ENCODE measurements at places on chromosomes 2 and 18.

GRCh38 chr2:42558827-42559226 lies 9.6 kb upstream of the MTA3 start:
- DNase-seq: no peak

DNA sequence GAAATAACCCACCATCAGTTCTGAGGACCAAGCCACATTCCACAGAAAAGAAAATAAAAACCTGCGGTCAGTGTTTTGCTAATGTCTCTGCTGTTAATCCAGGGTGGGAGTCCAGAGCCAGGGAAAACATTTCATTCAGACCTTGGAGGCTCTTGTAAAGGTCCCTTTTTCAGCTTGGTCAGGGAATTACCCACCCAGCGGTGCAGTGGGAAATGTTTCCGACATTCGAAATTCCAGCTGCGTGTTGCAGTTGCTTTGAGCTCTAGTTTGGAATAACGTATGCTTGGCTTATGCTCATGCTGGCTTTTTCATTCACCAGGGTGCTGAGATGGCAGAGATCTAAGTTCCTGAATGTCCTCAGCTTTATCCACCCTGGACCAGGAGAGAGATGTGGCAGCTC lies 219.1 kb downstream of the TRIB2 start:
- DNase-seq: no peak

GRCh38 chr2:120134263-120134662 lies 88.9 kb downstream of the TMEM185B start:
- no peak for DNase-seq

- DNase-seq: no peak
Measured at GRCh38 chr2:184849516-184849915, 251.2 kb downstream of the ZNF804A start.

DNA sequence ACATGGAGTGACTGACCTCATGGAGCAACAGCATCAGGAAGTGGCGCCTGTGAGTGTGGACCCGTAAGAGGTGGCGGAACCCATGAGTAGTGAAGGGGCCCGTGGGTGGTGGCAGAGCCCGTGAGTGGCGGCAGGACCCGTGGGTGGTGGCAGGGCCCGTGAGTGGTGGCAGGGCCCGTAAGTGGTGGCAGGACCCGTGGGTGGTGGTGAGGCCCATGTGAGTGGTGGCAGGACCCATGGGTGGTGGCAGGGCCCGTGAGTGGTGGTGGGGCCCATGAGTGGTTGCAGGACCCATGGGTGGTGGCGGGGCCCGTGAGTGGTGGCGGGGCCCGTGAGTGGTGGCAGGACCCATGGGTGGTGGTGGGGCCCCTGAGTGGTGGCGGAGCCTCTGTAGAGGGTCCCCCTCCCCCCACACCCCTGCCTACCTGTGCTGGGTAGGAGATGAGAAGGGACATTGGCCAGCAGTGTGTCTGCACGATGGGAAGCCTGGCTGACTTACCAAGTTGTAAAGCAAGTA lies 407.7 kb upstream of the SALL3 start:
- no peak for DNase-seq

- no peak for DNase-seq
Measured at GRCh38 chr2:109456776-109457175, 157.0 kb downstream of the SEPTIN10 start.

GRCh38 chr2:149885468-149885867 lies 297.9 kb upstream of the MMADHC start:
- DNase-seq: peak; percentile 24

- no peak for DNase-seq
Measured at GRCh38 chr2:233058717-233059546, 1.2 kb upstream of the INPP5D start.

- DNase-seq: no peak
Measured at GRCh38 chr2:129331638-129332037, 647.8 kb upstream of the RAB6C start.

DNA sequence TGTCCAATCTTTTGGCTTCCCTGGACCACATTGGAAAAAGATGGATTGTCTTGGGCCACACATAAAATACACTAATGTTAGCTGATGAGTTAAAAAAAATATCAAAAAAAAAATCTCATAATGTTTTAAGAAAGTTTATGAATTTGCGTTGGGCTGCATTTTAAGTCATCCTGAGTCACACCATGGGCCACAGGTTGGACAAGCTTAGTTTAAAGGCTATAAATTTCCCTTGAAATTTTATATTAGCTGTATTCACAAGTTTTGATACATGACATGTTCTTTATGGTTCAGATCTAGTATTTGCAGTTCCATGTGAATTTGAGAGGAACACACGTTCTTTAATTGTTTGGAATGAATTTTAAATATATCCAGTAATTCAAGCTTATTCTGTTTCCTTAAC lies 21.9 kb downstream of the CARF start:
- no peak for DNase-seq

DNA sequence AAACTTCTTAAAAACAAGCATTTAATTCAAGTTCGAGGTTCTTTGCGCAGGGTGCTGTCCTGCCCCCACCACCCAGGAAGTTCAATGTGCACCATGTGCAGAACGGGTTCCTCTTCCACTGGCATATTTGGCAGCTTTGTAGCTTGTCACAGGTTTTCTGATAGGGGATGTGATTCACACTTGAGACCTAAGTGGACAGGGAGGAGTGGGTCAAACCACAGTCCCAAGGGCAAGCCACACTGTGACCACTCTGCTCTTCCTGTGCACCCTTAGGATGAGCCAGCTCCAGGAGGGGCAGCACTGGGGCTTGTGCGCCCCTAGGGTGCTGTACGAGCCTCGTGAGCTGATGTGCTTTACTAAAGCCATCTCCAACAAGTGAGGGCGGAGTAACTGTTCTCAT lies 82.5 kb downstream of the TGFA start:
- no peak for DNase-seq

GRCh38 chr2:158011055-158011771 lies 90.5 kb upstream of the UPP2 start:
- no peak for DNase-seq

DNA sequence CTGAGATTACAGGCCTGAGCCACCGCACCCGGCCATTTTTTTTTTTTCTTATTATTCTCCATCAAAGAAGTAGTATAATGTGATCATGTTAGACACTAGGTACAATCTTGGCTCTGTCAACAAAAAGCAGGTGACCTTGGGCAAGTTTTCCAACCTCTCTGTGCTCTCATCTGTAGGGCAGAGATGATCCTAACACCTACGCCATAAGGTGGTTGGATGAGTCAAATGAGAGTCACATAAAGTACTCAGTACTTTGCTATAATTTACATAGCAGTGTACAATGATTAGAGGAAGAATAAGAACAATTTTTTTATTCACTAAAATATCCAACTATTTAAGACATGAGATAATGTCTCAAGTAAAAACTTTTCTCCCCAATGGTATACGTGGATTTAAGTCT lies 128.6 kb downstream of the TGIF1 start:
- DNase-seq: no peak

DNA sequence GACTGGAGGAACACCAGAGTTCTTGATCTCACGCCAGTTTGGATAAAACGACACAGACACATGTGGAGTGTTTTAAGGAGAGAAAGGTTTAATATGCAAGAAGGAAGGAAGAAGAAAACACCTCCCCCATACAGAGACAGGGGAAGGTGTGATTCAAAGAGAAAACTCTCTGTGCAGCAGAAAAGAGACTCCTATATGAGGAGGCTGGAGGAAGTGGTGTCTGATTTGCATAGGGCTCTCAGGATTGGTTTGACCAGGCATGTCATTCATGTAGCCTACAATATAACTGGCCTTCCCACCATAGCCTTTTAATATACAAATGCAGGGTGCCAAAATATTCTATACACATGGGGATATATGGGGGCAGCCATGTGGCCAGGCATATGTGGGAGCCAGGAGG lies 1386.5 kb downstream of the RPIA start:
- no peak for DNase-seq

GRCh38 chr2:2824588-2824987 lies 493.5 kb upstream of the MYT1L start:
- DNase-seq: no peak

DNA sequence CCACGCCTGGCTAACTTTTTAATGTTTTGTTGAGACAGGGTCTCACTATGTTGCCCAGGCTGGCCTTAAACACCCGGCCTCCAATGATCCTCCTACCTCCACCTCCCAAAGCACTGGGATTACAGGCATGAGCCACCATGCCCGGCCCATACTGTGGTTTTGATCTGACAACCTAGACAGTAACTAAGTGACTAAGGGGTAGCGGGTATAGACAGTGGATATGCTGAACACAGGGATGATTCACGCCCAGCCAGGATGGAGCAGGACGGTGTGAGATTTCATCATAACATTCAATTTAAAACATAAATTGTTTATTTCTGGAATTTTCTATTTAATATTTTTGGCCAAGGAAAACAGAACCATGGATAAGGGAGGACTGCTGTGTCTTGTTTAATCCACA lies 36.0 kb upstream of the YPEL5 start:
- no peak for DNase-seq

GRCh38 chr2:233280114-233280693 lies 27.4 kb upstream of the SAG start:
- DNase-seq: no peak

GRCh38 chr2:96146881-96147592 lies 1.8 kb upstream of the DUSP2 start:
- no peak for DNase-seq

DNA sequence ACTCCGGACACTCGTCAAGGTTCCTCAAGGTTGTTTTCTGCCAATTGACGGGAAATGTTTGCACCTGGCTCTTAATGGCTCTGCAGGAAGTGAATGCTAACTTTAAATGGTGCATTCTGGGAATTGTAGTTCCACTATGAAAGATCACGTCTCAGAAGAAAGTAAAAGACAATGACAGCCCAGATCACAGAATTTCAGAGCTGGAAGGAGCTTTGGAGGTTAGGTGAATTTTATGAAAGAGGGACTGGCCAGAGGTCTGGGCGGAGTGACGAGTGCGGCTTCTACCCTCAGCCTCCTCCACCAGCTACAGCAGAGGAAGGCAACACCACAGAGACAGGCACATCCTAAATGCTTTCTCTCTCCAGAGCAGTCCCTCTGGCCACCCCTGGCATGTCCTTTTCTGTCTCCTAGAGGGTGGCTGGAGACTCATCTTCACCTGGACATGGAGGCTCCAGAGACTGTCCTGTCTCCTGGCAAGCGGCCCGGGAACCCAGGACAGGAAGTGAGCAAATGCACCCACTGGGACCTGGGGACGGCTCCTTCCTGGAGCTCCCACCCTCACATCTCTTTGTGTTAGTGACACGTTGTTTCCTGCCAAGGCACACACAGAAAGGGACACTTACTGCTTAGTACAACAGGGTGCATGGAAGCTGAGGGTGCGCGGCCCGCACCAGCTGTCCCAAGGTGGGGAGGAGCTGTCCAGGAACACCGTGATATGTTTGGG lies 19.4 kb downstream of the THAP4 start:
- DNase-seq: no peak

DNA sequence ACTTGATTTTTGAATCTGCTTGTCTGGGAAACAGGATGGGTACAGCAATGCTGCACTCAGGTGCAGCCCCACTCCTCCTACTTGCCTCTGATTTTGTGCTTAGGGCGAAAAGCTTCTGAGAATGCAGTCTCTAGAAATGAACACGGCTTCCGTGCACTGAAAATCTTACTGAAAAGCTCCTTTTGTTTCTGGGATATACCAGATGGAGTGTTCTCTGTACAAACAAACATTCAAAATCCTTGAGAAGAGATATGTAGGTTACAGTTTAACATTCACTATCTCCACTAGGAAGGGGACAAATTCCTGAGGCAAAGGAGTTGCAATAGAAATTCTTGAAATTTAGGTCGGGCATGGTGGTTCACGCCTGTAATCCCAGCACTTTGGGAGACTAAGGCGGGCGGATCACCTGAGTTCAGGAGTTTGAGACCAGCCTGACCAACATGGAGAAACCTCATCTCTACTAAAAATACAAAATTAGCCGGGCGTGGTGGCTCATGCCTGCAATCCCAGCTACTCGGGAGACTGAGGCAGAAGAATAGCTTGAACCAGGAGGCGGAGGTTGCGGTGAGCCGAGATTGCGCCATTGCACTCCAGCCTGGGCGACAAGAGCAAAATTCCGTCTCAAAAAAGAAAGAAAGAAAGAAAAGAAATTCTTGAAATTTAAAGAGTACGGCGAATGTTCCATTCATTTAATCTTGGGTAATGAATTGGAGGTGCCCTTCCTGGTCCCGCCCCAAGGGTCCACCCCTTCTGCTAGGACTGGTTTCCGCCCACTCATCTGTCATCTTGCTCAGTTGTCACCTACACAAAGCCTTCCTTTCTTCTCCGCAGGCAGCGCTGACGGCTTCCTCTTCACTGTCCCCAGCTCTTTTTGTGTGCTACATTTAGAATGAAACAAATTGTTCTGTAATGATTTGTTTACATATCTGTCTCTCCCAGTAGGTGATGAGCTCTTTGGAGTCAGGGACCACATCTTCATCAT lies 92.4 kb downstream of the SOCS6 start:
- no peak for DNase-seq

GRCh38 chr2:108594132-108594981 lies 60.1 kb downstream of the LIMS1 start:
- no peak for DNase-seq

DNA sequence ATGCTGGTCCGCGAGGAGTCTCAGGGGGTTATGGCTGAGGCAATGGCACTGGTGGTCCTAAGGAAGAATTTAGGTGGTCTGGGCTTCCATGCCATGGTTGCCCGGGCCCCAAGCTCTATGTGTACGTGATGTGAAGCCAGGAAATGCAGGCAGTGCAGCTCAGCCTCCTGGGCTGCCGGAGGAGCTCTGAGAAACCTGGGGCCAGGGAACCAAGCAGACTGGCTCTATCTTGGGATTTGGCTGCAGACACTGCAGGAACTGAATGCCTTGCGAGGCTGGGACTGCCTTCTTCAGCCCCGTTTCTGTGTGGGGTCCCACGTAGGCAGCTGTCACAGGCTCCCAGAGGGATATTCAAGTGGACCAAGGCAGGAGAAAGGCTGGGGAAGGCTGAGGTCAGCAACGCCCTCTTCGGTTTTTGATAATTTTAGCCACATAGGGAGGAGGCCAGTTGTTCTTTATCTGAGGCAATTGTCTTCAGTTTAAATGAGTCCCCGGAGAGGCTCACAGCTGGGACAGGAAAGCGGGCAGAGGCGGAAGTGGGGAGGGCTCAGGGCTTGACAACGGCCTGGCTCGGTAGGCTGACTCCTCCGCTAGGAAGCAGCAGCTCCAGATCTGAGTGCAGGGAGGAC lies 77.7 kb downstream of the RHOB start:
- no peak for DNase-seq

DNA sequence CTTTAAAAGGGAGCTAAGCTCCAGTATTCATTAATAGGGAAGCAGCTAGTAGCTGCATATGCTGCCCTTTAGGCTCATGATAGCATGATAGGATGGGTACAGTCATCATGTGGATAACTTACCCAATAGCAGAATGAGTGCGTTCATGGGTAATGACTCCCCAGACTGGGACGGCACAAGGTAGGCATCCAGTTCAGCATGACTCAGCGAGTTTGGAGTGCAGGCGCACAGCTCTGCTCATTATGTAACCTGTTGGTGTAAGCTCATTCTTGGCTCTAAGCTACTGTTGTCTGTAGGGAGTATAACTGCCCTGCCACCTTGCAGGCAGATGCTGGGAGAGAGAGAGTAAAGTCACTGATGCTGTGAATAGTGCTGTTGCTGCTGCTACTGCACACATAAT lies 209.2 kb upstream of the SYT4 start:
- no peak for DNase-seq

Data from D341Med (cell line).